Memory B cell (primary cell): ENCODE measurements at places on chromosomes 7 and 10.

- H3K36me3 ChIP-seq = no peaks in the 10 kb centered on the region
- no peaks in the 10 kb centered on the region for H3K4me1 ChIP-seq
- H3K4me3 ChIP-seq = no peak overlapping the region
- H3K27ac ChIP-seq = no peak overlapping the region
- DNase-seq = no peak
- no peaks in the 10 kb centered on the region for H3K27me3 ChIP-seq
Observed at GRCh38 chr7:121558288-121558687, 162.2 kb upstream of the FAM3C start.

- peaks cover 2% of the 10 kb centered on the region for H3K4me1 ChIP-seq
- H3K27ac ChIP-seq = no peak overlapping the region
- peaks cover 5% of the 10 kb centered on the region for H3K27me3 ChIP-seq
- H3K36me3 ChIP-seq = no peaks in the 10 kb centered on the region
- no peak overlapping the region for H3K4me3 ChIP-seq
Observed at GRCh38 chr7:26525398-26526264, 234.0 kb downstream of the SNX10 start.

GRCh38 chr10:77158666-77159065 lies 478.9 kb downstream of the KCNMA1 start:
- no peaks in the 10 kb centered on the region for H3K4me1 ChIP-seq
- H3K27ac ChIP-seq = no peak overlapping the region
- no peaks in the 10 kb centered on the region for H3K36me3 ChIP-seq

DNA sequence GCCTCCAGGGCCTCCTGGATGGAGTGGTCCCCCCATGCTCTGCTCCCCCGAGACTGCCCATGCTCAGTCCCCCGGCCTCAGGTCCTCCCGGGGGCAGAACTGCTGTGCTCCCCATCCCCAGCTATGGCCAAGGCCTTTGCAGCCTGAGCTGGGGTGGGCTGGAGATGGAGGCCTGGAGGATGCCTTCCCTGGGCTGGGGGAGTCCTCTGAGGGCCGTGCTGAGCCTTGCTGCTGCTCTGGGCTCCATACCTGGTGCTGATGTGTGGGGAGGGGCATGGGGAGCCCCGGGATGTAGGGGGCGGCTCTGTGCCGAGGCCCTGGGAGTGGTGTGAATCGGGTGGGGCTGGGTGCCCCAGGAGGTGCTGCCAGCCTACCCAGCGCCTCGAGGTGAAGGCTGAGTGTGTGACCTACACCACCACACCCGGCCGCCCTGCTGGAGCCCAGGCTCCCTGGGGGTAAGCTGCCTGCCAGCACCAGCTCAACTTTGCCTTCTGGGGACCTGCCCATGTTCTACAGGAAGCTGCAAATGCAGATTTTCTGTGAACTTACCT lies 109.5 kb downstream of the UNCX start:
- no peak overlapping the region for H3K4me3 ChIP-seq
- no peaks in the 10 kb centered on the region for H3K4me1 ChIP-seq
- peaks cover 9% of the 10 kb centered on the region for H3K36me3 ChIP-seq
- peaks cover 14% of the 10 kb centered on the region for H3K27me3 ChIP-seq
- DNase-seq = no peak

DNA sequence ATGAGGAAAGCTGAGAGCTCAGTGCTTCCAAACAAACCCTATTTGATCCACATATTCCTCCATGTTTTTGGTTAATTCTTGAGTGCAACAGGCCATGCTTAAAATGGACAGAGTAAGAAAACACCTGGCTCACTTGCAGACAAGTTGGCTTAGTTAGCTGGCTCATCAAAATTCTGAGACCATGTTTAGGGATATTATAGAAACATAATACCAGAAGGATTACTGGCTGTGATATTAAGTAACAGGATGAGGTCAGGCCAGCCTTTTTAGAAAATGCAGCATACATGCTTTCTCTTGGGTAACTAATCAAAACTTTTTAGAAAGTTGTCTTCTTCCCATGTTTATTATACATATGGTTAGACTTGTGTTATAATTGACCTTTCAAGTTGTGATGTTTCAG lies 867.2 kb upstream of the LRRTM3 start:
- H3K4me1 ChIP-seq = no peaks in the 10 kb centered on the region
- no peak overlapping the region for H3K4me3 ChIP-seq
- no peak for DNase-seq

DNA sequence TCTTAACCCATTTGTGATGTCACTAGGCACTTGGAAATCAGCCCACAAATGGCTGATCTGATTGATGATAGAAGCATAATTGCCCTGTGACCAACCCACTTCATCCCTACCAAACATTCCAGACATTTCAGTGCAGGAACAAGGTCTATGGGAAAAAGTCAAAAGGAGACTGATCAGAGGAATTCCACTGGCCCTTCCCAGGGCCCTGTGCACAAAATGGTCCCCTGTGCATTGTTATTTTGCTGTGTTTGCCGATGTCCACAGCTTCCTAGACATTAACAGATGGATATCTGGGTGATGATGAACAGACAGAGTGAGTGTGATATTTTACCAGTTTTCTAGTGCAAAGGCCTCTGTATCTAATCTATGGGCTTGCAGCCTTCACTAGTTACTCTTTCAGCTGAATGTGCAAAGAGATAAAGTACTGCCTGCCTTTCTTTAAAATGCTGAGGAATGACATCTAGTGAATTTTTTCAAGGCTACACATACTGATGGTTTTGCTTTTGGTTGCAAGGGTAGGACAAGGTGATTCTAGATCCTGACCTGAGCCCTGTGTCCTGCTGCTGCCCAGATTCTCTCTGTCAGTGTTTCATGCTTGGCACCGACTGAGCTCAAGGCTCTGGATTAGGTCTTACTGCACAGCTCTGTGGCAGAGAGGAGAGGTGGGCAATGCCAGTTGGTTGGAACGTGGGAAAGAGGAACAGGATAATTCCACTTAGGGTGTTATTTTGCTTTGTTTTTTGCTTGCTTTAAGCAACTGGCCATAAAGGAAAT lies 55.4 kb downstream of the CALD1 start:
- no peak overlapping the region for H3K4me3 ChIP-seq
- no peak for DNase-seq
- peaks cover 3% of the 10 kb centered on the region for H3K4me1 ChIP-seq
- no peak overlapping the region for H3K27ac ChIP-seq
- peaks cover 1% of the 10 kb centered on the region for H3K27me3 ChIP-seq
- H3K36me3 ChIP-seq = no peaks in the 10 kb centered on the region

DNA sequence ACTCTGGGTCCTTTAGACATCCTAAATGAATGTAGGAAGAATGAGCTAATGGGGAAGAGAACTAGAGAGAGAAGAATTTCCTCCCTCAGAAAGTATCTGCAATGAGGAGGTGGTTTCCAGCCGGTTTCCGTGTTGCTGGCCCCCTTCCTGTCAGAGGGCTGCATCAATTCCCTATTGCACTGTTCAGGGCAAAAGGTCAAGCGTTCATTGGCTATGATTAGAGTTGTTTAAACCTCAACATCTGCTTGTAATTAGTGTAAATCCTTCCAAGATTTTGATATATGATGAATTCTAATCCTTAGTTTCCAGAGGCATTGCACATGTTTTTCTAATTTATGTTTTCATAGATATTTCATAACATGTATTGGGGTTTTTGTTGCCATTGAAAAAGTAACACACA lies 107.3 kb upstream of the SGCE start:
- H3K36me3 ChIP-seq = no peaks in the 10 kb centered on the region
- no peak for DNase-seq
- no peak overlapping the region for H3K4me3 ChIP-seq
- H3K27ac ChIP-seq = no peak overlapping the region

- H3K36me3 ChIP-seq = no peaks in the 10 kb centered on the region
- no peaks in the 10 kb centered on the region for H3K4me1 ChIP-seq
- DNase-seq = no peak
Observed at GRCh38 chr7:78906735-78907134, 546.7 kb downstream of the MAGI2 start.

DNA sequence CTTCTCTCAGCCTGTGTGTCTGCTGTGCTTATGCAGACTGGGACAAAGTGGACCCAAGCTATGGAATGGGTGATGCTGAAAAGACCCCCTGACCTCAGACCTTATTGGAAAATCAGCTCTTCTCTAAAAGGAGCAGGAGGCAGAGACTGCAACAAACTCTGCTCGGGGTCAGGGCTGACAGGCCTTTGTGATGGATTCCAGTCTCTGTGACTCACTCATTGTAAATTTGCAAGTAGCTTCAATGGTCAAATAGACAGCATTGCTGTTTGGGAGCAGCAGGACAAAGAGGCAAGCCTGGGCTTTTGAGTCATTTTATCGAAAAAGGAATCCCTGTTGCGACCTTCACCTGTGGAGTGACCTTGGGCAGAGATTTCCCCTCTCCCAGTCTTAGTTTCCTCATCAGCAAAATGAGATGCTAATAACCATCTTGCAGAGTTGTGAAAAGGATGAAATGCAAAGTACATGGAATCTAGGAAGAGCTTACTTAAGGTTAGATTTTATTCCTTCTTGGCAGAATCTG lies 26.1 kb upstream of the GPR26 start:
- no peak overlapping the region for H3K4me3 ChIP-seq
- H3K27ac ChIP-seq = no peak overlapping the region
- H3K4me1 ChIP-seq = no peaks in the 10 kb centered on the region
- peaks cover 14% of the 10 kb centered on the region for H3K27me3 ChIP-seq

GRCh38 chr7:44887293-44887692 lies 2.0 kb upstream of the PURB start:
- H3K27ac ChIP-seq = peak overlapping the region; percentile 38
- H3K27me3 ChIP-seq = no peaks in the 10 kb centered on the region
- peak overlapping the region; percentile 25 for H3K4me3 ChIP-seq
- H3K36me3 ChIP-seq = peaks cover 3% of the 10 kb centered on the region

DNA sequence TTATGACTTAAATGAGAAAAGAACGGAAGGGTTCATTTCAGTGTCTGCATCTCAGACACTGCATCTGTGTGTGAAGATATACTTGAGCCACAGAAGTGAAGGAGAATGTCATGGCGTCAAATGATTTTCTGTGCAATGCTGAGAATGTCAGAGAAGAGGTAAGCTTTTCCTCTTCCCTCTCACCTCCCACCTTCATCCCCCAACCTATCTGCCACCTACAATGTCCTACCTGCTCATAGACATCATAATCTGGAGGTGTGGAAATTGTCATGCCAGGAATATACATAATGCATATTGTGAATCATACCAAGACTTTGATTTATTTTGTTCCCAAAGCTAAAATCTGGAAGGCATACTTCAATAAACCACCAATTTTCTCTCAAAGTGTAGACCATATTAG lies 53.7 kb downstream of the CTTNBP2 start:
- H3K4me1 ChIP-seq = no peaks in the 10 kb centered on the region
- DNase-seq = no peak
- no peak overlapping the region for H3K27ac ChIP-seq
- no peaks in the 10 kb centered on the region for H3K27me3 ChIP-seq

- H3K4me1 ChIP-seq = peaks cover 41% of the 10 kb centered on the region
- no peaks in the 10 kb centered on the region for H3K36me3 ChIP-seq
- peak overlapping the region; percentile 81 for H3K4me3 ChIP-seq
- no peak overlapping the region for H3K27ac ChIP-seq
Observed at GRCh38 chr7:114931656-114932011, 9.7 kb downstream of the MDFIC start.

DNA sequence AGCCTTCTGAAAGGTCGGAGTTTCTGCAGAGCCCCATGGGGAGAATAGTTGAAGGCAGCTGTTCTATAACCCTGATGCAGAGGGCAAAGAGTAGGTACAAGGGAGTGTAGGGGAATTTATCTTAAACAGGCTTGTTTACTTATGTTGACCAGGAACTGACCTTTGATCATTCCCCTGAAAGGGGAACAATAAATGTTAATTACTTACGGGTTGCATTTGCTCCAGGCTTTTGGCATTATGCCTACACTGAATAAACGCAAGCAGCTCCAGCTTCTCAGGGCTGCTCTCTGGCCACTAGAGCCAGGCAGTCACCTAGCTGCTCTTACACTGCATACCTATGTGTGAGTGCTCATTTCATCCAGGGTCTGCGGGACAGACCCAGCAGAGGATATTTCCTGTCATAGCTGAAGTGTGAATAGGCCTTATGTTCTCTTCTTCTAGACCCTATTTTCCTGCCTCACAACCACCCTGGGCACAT lies 26.9 kb upstream of the ABCA13 start:
- H3K27me3 ChIP-seq = peaks cover 20% of the 10 kb centered on the region
- DNase-seq = no peak
- peaks cover 9% of the 10 kb centered on the region for H3K4me1 ChIP-seq
- H3K27ac ChIP-seq = no peak overlapping the region
- H3K36me3 ChIP-seq = no peaks in the 10 kb centered on the region
- no peak overlapping the region for H3K4me3 ChIP-seq

DNA sequence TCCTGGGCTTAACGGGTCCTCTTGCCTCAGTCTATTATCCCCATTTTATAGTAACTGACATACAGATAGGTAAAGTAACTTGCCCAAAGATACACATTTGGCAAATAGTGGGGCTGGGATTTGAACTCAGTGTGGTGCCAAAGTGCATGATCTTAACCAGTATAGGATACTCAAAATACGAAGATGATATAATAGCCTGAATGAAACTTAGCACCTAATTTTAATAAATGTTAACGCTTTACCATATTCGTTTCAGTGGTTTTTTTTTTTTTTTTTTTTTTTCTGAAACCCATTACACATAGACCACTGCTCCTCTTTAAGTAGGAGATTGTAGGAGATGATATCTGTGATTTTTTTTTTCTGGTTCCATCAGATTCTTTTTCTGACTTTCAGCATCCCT lies 21.4 kb downstream of the ACTR3B start:
- no peak overlapping the region for H3K4me3 ChIP-seq
- H3K36me3 ChIP-seq = peaks cover 4% of the 10 kb centered on the region
- H3K27me3 ChIP-seq = no peaks in the 10 kb centered on the region
- H3K4me1 ChIP-seq = peaks cover 6% of the 10 kb centered on the region
- no peak overlapping the region for H3K27ac ChIP-seq

GRCh38 chr7:36208997-36209813 lies 56.2 kb downstream of the EEPD1 start:
- H3K36me3 ChIP-seq = no peaks in the 10 kb centered on the region
- DNase-seq = no peak
- no peak overlapping the region for H3K27ac ChIP-seq
- no peak overlapping the region for H3K4me3 ChIP-seq
- peaks cover 4% of the 10 kb centered on the region for H3K27me3 ChIP-seq

- H3K4me1 ChIP-seq = peaks cover 5% of the 10 kb centered on the region
- peaks cover 3% of the 10 kb centered on the region for H3K27me3 ChIP-seq
- H3K27ac ChIP-seq = no peak overlapping the region
- H3K4me3 ChIP-seq = no peak overlapping the region
- H3K36me3 ChIP-seq = no peaks in the 10 kb centered on the region
Observed at GRCh38 chr10:71782917-71783490, 9.7 kb upstream of the VSIR start.

GRCh38 chr10:50407076-50407801 lies 155.9 kb upstream of the ASAH2 start:
- H3K27ac ChIP-seq = no peak overlapping the region
- H3K27me3 ChIP-seq = no peaks in the 10 kb centered on the region
- no peak for DNase-seq
